Activated naive CD4-positive, alpha-beta T cell treated with anti-CD3 and anti-CD28 coated beads, Interleukin-2, amount 10 ng/mL, durations not matched to agents 7 days and 5 days (primary cell): ENCODE measurements at places on chromosomes 3 and 15.

GRCh38 chr3:74661672-74662071 is 47.2 kb upstream of the CNTN3 start:
- DNase-seq = no peak

GRCh38 chr3:52854013-52854412 is 19.2 kb upstream of the MUSTN1 start:
- no peak for DNase-seq

DNA sequence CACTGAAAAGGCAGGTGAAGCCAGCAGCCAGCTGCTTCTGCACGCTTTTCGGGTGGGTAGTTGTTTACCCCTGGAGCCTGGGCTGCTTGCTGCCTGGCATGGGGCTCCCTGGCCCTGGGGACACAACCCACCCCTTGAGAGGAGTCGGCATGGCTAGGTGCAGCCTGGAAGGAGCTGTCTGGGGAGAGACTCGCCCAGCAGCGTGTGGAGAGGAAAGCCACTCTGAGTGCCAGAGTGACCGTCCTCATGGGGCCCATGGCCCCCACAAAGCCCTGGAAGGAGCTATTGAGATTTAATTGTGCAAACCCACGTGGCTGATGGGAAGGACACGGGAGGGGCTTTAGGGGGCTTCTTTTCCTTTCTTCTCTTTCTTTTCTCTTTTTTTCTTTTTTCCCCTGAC is 137.5 kb downstream of the OPA1 start:
- DNase-seq = no peak

DNA sequence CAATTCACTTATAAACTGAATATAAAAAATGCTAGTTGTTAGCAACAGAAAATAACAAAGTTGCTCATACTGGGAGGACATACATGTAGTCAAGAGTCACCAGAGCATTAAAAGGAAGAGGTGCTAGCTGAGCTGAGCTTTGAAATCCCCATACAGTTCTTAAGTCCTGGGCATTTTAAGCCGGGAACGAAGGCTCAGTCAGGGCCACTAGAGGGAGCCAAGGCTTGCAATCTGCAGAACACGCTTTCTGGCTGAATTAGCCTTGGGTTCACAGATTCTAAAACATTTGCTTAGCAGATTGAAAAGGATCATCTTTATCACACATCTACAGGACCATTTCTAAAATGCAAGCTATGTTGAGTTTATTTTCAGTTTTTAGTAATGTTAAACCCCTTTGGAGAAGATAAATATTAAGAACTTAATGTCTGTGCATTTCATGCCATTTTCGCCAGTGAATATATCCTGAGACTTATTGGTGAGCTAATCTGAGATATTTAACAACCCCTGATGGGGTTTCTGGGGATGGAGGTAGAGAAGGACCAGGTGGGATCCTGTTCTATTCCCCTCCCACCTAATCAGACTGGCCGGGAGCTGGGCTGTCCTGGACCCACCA is 26.3 kb upstream of the MNS1 start:
- peak; percentile 73 for DNase-seq

DNA sequence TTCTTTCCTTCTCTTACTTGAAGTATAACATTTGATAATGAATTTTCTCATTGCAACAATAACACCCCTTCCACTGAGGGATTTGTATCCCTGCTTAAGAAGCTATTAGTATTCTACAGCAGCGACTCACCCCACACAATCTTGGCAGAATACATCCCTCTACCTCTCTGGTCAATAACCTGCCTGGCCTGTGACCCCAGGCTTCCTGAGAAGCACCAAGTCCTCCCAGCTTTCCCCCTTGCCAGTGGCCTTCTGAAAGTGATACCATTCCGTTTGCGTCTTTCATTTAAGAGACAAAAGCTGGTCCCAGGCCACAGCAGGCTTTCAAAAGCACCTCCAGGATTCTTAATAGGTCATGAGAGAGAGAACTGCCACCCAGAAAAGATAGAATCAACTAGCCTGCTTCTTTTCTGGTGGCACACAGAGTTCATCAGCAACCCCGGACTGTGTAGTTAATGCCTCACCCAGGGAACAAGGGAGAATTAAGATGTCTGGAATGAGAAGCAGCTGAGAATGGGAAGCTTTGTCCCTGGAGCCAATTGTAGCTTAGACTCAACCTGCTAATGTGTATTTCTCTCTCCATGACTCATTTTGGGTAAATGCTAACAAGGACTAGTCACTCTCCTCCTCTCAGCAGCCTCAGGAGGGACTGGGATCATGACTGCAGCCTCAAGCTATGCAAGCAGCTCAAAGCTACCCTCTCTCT is 101.0 kb upstream of the CPNE4 start:
- DNase-seq = no peak

GRCh38 chr3:97417-98258 is 98.9 kb upstream of the CHL1 start:
- no peak for DNase-seq

- DNase-seq = no peak
These were observed 165.1 kb downstream of the LSAMP start for GRCh38 chr3:116280130-116280740.

GRCh38 chr15:62046078-62046743 is 14.0 kb downstream of the VPS13C start:
- no peak for DNase-seq

DNA sequence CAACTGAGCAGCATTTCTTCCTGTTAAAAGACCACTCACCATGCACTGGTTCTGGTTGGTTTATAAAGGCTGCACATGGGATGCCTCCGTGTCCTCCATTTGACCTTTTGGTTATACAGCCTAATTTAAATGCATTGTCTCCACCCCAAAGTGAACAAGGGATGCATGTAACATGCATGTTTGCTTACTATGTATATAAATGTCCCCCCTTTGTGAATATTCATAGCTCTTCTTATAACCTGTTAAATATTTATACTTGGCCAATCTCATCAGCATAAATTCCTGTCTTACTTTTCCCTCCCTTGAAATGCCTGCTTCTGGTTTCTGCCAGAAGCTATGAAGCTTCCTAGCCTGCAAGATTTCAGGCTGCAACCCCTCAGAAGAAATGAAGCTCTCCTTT is 27.4 kb downstream of the TARS3 start:
- DNase-seq = no peak

DNA sequence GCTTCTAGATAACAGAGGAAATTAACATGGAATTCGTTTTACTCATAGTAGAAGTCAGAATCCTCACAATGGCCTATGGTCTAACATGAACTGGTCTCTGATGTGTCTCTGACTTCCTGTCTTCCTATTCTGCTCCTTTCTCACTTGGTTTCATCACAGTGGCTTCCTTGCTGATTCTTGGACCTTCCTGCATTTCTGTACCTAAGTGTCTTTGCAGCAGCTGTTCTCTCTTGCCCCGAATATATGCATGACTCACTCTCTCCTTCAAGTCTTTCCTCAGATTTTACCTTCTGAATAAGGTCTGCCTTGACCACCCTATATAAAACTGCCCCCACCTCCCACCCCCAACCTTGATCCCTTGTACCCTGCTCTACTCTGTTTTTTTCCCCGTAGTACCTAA is 14.1 kb downstream of the ARL13B start:
- no peak for DNase-seq

GRCh38 chr15:69843276-69843899 is 254.3 kb downstream of the TLE3 start:
- DNase-seq = no peak

DNA sequence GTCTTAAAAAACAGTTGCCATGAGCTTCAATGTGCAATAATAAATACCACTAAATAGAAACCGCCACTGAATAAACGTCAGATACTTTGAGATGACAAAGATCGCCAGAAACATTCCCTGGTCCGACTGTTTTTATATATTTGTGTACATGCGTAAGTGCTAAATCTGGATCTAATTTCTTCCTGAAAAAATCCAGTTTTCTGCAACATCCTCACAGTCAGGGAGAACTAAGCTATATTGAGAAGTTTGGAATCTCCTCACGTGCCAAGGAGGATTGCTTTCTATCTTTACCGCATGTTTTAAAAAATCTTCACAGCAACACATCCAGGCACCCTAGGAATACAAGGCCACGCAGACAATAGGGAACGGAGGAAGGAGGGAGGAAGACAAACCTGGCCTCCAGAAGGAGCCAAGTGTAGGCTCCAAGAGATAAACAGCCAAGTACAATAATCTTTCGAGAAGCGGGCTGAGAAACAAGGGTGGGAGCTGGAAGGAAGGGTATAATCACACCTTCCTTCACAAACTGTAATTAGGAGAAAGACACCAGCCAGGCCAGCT is 5.7 kb downstream of the VGLL4 start:
- no peak for DNase-seq

GRCh38 chr15:30923429-30923828 is 19.7 kb downstream of the FAN1 start:
- DNase-seq = no peak

GRCh38 chr3:124663690-124664089 is 66.6 kb upstream of the UMPS start:
- DNase-seq = no peak

- no peak for DNase-seq
These were observed 18.4 kb downstream of the MEIS2 start for GRCh38 chr15:37081983-37082382.

DNA sequence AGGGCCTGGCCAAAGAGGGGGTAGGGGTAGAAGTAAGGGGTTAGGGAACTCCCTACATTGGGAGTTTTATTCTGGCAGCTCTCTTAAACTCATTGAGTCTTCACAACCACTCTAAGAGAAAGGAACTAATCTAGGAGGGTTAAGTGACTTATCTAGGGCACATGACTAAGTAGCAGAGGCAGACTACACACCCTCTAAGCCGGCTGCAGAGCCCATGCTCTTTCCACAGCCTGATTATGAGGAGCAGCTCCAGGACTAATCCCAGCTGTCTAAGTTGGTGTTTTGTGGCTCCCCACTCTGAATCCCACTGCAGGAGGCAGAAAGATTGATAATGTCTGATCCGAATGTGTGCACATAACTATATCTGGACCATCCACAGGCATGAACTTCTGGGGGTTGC is 374.6 kb downstream of the EPHB1 start:
- DNase-seq = no peak

DNA sequence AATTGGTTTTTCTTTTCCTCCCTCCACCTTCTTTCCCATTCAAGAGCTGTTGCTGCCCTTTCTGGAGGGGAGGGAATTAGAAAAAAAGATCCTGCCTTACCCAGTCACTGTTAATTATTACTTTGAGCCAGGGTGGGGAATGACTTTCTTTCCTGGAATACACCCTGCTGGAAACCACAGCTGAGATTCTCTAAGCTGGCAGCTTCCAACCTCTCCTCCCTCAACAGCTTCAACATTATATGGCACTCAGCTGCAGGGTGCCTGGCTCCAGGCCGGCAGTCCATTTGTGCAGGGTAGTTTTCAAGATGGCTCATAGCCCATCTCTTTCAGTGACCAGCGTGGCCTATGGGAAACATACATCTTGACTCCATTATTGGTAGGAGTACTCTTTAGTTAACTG is 105.8 kb downstream of the UBE3A start:
- DNase-seq = no peak

DNA sequence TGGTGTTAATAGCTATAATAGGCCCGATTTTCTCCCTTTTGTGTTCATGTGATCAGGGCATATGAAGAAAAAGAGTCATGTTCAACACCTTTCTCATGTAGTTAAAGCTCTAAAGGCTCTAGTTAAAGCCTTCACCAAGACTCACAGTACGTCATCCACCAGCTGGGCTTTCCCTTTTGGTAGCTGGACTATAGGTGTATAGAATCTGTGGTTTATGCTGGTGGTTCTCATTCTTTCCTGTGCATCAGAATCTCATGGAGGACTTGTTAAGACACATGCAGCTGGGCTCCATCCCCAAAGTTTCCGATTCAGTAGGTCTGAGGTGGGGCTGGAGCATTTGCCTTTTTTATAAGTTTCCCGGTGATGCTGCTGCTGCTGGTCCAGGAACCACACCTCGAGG is 31.0 kb downstream of the CFAP91 start:
- DNase-seq = no peak

DNA sequence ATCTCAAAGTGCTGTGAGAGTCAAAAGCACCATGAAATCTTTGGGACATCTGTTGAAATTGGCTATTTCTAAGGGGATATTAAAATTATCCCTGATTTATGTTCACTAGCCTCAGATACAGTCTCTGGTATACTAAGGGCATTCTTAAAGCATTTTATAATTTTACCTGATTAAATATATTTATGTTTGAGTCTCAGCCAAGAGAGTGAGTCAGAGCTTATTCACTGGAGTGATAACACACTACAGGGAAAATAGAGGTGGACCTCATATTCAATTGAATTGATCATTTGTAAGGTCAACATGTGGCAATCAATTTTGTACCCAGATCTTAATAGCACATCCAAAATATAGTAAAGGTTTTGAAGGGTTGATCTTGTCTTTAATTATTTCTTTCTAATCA is 733.6 kb downstream of the EPHA3 start:
- no peak for DNase-seq

DNA sequence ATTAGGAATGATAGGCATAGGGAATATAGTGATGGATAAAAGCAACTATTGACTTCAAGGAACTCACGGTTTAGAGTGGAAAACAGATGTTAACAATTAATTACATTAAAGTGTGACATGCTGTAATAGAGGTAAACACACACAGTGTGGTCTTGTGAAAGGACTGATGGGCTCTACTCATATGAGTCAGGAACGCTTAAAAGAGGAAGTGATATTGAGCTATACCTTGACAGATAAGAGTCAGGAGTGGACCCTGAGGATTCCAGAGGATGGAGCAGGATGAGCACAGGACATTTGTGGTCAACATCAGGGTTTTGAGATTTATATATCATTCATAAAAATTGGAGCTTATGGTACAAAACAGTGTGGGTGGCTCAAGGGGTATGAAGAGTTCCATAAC is 11.0 kb downstream of the EXOG start:
- no peak for DNase-seq

- no peak for DNase-seq
These were observed 57.2 kb downstream of the SEC22A start for GRCh38 chr3:123258811-123259420.

- DNase-seq = no peak
These were observed 232.7 kb downstream of the MECOM start for GRCh38 chr3:169430707-169431404.

GRCh38 chr3:197028728-197029510 is 698 bp downstream of the MELTF start:
- DNase-seq = peak; percentile 38

DNA sequence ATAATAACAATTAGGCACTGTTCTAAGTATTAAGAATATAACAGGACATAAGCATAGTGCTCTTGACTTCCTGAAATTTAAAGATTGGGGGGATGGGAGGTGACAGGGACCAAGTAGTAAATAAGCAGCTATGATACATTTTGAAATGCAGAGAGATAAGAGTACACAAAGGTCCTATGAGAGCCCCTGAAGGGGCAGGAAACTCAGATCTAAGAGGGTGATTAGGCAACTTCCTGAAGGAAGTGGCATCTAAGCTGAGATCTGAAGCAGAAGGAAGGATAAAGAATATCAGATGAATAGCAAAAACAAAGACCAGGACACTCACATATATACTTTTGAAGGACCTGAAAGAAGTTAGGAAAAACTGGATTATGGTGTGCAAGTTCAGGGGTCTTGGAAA is 415.2 kb upstream of the FRG2C start:
- no peak for DNase-seq

GRCh38 chr3:184477940-184478339 is 83.6 kb upstream of the EPHB3 start:
- no peak for DNase-seq

GRCh38 chr3:14016900-14017475 is 107.7 kb downstream of the CHCHD4 start:
- no peak for DNase-seq

- DNase-seq = no peak
These were observed 41.8 kb downstream of the SERPINI1 start for GRCh38 chr3:167777356-167777755.

- DNase-seq = no peak
These were observed 94.3 kb upstream of the AADACL2 start for GRCh38 chr3:151639418-151639740.
